ENCODE measurements at places on chromosomes 13 and 19. TPM values are rescaled to one million over a fixed set of nuclear protein-coding genes. Genes with fewer than 3 reads are reported as not detected.

The GPR18 gene
- polyA plus RNA-seq: 0.12 TPM

The SYDE1 gene
- polyA plus RNA-seq: 2.0 TPM

The TMEM221 gene
- polyA plus RNA-seq: 0.13 TPM

The ZFP28 gene
- 2.6 TPM for polyA plus RNA-seq

The GNA15 gene
- 118 TPM for polyA plus RNA-seq

The PABPC3 gene
- polyA plus RNA-seq: 0.20 TPM

The GRIK5 gene
- polyA plus RNA-seq: 1.4 TPM

The FAM216B gene
- not detected for polyA plus RNA-seq

The TTYH1 gene
- polyA plus RNA-seq: 0.82 TPM

The CYP2F1 gene
- polyA plus RNA-seq: 2.0 TPM

The COL4A1 gene
- 23.7 TPM for polyA plus RNA-seq

The RTBDN gene
- polyA plus RNA-seq: not detected

The TRPC4 gene
- 0.06 TPM for polyA plus RNA-seq

The MCEMP1 gene
- polyA plus RNA-seq: 0.53 TPM

The ZNF888 gene
- polyA plus RNA-seq: 2.7 TPM

The KLK12 gene
- polyA plus RNA-seq: 427 TPM

The MEIOSIN gene
- polyA plus RNA-seq: not detected

The KLK4 gene
- 0.18 TPM for polyA plus RNA-seq

The CPT1C gene
- polyA plus RNA-seq: 4.1 TPM

The RFPL4A gene
- not detected for polyA plus RNA-seq

The GJA3 gene
- polyA plus RNA-seq: 0.22 TPM

The ZNF570 gene
- polyA plus RNA-seq: 0.69 TPM

The COX6B2 gene
- polyA plus RNA-seq: 0.48 TPM

The LILRA5 gene
- polyA plus RNA-seq: 0.12 TPM

The CASP14 gene
- polyA plus RNA-seq: 0.11 TPM

All from esophagus (tissue), 2 donors.